ENCODE measurements at places on chromosomes 11 and 22.
A peak's percentile ranks its signal among the peaks of the same experiment; 100 is the strongest.

DNA sequence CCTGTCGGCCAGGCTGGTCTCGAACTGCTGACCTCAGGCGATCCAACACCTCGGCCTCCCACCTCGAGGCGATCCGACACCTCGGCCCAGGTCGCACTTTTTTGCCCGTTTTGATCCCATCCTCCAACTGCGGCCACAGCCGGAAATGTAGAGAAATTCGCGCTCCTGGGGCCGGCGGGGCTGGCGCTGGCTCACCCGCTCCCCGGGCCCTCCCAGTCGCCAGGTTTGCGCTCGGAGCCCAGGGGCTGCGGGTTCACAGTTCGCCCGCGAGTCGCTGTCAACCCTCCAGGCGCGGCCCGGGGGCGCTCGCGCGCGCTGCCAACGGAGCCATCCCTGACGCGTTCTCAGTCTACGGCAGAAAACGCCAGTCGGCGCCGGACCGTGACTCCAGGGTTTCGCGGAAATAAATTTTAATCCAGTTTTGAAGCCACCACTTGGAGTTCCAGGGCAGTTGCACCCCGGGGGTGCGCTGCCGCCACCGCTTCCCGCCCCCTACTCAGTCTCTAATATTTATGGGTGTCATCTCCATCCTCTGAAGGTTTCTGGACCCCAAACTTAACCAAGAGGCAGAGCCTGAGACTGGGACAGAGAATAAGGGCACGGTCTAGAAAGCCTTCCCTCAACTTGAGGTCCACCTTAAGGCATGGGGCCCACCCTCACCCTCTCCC lies 1.5 kb upstream of the KLHDC7B start:
- DNase-seq: peak; percentile 86

DNA sequence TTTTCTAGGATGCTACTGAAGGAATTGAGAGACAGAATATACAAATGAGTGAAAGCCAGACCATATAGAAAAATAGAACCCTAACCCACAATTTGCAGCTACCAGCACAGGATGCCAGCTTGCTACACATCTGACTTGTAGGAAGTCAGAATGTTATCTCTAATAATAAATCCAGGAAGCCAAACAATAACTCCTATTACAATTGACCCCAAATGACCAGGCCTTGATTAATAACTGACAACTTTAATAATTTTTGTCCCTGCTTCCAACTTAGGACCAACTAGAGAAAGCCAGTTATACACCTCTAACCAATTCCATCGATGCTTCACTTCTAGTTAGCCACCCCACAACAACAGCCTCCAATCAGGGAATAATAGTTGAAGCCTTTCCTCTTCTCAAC lies 193.4 kb downstream of the CASP12 start:
- no peak for DNase-seq

GRCh38 chr22:28344918-28345703 lies 334.5 kb downstream of the TTC28 start:
- DNase-seq: no peak

DNA sequence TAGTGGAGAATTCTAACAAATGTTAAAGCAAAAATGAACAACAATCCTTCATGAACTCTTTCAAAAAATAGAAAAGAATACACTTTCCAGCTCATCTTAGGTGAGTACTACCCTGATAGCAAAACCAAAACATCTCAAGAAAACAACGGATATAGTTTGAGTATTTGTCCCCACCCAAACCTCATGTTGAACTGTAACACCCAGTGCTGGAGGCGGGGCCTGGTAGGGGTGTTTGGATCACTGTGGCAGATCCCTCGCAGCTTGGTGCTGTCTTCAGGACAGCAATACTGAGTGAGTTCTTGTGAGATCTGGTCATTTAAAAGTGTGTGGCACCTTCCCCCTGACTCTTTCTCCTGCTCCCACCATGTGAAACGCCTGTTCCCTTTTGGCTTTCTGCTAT lies 27.0 kb downstream of the NCAPD3 start:
- DNase-seq: peak; percentile 9

Data from activated CD4-positive, alpha-beta T cell treated with anti-CD3 and anti-CD28 coated beads, Interleukin-2, amount 10 ng/mL, durations not matched to agents 7 days and 5 days (primary cell).